ENCODE measurements at places on chromosomes 6 and 20.

DNA sequence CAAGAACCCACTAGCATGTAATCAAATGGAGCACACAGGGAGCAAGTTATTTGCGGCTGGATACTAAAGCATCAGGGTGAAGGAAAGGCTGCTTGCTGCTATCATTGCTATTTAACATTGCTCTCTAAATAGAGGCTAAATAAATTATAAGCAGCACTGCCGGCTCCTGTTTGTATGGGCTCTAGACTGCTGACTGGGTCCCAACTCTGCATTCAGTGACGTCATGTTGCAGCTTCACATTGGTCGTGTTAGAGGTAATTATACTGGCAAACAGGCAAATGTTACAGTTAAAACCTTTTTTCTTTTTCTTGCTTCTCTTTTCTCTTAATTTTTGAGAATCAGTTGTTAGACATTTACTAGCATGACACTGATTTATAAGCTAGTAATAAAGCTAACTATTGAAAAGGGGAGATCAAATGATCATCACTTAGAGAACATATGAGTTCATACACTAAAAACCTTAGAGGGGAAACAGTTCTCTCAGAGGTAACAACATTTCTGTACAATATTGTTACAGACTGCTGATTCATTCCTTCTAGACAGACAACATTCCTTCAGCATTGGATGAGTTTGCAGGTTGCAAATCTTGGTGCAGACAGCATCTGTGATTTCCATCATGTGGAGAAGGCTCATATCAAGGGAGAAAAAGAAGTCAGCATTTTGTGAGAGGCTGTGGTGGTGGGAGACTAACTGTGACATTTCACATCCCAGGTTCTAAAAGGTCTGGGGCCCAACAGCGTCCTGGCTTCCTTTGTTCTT is 15.9 kb downstream of the RFPL4B start:
- no peak for DNase-seq

DNA sequence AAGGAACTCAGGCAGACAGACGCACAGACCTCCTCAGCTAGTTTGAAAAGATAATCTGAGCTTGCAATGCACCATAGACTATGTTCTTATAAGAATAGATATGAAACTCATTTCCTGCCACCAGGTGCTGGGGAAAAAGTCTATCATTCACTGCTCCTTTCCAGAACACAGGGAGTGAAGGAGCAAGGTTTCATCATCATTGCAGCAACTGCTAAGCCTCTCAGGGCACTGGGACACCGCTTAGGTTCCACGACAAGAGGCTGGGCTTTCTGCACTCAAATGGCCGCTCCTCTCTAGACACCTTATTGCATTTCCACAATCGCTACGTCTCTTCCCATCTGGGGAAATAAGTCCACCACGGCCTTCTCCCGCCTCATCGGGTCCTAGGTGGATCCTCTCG is 418.5 kb upstream of the JARID2 start:
- no peak for DNase-seq

DNA sequence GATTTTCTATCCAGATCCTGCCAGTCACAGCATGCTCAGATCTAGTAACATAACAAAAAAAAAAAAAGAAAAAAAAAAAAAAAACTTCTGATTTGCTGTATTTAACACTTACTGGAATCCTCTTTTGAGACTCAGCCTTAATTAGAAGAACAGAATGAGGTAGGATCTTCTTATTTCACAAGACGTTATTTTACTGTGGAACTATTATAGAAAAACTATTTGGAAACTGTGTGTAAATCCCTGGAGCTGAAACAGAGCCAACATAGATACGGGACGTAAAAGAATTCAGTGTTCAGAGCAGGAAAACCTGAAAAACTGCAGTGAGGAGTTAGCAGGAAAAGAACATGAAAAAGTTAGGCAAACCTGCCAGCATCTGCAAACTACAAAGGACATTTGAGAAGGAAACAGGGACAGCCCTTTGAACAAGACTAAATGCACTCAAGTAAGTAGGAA is 3.4 kb upstream of the ZNF217 start:
- no peak for DNase-seq

- DNase-seq = no peak
These were observed 74.6 kb downstream of the INSM1 start for GRCh38 chr20:20442466-20442865.

DNA sequence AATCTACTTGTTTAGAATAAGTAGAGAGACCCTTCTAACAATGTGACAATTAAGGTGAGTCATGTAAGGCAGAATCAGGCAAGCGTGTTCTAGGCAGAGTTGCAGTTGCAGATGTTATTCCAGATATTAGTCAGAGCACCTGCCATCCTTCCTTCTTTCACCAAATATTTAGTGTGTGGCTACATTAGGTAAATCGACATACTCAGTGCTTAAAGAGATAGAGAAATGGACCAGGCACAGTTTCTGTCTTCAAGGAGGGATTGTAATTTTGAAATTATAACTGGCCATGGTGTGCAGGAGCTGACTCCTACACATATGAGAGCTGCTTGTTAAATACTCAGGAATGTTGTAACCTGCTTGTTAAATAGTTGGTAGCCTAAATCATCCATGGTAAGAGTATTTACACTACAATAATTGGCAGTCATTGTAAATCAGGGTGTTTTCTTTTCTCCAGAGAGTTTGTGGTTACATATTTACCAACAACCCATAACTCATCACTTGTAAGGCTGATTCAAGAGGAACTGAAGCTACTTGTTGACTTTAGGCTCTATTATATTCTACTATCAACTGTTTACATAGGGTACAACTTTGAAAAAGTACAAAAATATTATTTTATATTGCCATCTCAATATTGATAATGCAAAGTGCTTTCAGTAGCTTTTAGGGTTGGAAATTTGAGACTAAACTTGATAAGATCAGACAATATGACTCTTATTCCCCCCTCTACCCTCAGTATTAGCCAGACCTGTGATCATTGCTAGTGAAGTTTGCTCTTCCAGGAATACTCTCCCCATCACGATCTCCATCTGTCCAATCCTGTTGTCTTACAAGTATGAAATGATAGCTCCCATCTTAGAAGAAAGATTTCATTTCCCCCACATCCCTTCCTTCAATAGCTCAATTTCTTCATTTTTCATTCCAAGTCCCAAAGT is 607.1 kb downstream of the COL12A1 start:
- no peak for DNase-seq

- DNase-seq = no peak
These were observed 361.1 kb downstream of the NRN1 start for GRCh38 chr6:5645328-5646290.

DNA sequence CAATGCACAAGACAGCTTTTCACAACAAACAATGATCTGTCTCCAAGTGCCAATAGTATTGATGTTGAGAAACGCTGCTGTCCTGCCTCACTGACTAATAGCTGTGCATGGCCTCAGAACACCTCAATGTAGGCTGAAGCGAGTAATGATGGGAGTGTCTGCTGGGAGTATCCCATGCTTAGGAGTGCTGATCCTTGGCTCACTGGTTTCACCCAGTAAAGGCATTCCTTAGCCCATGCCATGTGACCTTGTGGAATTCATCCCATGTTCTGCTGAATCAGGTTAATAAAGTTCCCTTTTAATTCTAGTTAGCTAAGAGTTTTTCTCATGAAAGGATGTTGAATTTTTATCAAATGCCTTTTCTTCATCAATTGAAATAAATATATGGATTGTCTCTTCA is 3.8 kb upstream of the WFDC12 start:
- DNase-seq = no peak

DNA sequence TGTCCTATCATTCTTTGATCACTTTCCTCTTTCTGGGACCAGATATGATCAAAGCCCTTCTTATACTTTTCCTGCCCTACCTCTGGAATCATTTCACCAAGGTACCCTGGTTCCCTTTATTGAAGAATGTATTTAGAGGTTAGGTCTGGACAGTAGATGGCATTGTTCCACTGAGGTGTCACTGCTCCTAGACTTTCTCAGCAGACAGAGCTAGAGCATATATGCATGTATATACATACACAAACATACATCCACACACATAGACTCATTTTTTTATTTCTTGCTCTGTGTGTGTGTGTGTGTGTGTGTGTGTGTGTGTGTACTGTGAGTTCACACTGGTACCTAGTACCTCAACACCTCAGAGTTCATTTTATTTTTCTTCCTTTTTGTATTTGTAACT is 40.9 kb downstream of the PTPRA start:
- no peak for DNase-seq

DNA sequence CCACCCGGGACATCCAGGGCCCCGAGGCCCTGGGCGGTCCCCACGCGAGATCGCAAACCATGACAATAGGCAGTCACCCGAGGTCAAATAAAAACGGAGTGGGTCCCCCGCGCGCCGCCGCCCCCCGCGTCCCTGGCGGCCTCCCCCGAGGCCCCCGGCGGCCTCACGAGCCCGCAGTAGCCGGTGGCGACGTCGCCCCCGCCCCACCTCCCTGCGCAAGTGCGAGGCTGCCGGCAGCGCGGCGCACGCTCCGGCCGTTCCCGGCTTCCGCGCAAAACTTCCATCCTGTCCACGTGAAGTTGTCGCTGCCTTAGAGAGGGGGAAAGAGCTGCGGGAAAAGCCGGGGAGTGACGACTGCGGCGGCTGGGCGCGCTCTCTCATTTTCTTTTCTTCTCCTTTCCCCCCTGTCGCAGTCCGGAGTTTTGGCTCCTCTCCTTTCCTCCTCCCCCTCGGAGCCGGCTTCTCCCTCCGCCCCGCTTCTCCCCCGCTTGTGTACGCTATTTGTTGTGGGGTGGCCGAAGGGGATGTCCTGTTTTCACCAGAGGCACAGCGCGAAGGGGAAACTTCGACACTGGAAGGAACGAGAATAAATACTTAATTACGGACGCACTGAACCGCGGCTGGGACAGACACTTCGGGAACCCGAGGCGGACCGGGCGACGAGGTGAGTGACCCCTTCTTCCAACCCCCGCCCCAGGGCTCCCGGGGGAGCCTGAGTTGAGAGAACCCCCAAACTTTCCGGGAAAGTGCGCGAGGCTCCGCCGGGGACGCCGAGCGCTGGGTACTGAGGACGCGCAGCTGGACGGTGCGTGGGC is at the start of gene EYA4:
Gene EYA4, plus strand, starts transcription at position 272 of the 815 bp plus-strand sequence. CDS start 33,424 bp downstream, outside the sequence.
- DNase-seq = no peak

GRCh38 chr6:112014483-112014882 is 39.4 kb upstream of the CCN6 start:
- DNase-seq = no peak

DNA sequence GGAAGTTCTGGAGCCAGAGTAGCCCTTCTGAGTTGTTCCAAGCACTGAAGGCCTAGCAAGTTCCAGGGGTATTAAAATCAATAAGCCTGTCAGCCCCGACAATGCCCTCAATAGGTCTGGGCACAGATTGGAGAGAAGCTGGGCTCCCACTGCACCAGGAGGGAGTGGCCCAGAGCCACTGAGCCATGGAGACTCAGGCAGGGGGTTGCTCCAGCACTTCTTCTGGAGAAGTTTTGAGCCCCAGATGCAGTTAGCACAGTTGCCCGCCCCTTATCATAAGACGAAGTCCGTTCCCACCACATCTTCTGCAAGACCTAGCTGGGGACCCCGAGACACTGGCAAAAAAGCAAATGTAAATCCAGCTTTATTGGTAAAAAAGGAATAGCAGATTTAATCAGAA is 13.0 kb downstream of the DEFB132 start:
- DNase-seq = no peak

DNA sequence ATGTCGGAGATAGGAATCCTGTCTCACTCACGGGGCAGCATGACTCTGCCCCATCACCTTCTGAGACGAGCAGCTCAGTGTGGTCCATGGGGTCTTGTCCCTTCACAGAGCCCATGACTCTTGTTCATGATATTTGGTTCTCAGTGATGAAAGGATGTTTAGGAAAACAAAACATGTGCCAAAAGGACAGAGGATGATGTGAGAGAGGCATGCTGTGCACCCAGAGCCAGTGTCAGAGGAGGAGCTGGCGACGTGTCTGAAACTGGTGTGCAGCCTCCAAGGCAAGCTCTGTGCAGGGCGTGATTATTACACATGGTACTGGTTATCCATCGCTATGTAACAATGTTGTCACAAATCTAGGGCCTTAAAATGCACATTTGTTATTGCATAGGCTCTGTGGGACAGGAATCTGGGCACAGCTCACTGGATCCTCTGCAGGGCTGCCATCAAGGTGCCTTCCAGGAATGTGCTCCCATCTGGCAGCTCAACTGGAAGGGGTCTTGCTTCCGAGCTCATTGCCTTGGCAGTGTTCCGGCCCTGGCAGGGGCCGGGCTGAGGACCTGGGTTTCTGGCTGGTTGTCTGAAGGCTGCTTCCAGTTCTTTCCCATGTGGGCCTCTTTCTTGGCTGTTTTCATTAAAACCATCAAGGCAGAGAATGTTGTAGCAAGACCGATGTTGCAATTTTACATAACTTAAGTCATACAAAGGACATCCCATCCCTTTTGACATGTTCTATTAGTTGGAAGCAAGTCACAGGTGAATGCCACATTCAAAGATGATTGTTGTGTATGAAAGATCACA is 175.4 kb downstream of the ERMARD start:
- no peak for DNase-seq

- no peak for DNase-seq
These were observed 13.1 kb downstream of the PRDM1 start for GRCh38 chr6:106099235-106099537.

DNA sequence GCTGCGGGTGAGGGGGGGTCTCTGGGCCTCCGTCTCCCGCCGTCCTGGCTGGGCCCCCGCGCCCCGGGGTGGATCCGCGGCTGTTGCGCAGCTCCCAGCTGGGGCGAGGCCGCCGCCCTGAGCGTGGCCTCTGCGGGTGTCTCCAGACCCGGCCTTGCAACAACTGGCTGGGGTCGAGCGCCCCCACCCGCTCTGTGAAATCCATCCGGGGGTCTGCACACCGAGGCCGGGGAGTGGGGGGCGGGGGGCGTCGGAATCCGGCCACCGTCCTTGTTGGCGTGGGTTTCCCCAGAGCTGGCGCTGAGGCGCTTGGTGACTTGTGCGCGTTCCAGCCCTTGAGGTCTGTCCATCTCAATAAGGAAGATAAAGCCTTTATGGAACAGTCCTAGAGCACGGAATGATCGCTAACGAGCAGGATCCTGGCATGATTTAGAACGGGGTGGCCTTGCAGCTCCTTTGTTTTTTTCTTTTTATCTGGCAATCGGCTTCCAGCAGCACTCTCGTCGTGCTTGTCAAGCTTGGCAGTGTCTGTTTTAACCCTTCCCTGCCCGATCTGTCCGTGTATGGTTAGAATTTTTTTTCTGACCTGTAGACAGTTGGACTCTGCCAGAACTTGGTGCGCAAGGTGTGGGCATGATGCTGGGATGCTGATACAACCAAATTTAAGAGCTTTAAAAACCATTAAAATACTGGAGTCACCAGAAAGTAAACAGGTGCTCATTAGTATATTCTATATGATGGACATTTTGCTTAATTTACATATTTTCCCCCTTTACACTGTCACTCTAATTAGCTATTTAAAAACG is 675 bp downstream of the DSTN start:
- DNase-seq = no peak

GRCh38 chr20:59663513-59664060 is 59.2 kb downstream of the PHACTR3 start:
- DNase-seq = no peak

GRCh38 chr6:21593927-21594415 is 420 bp downstream of the SOX4 start:
- DNase-seq = peak; percentile 2

- peak; percentile 35 for DNase-seq
These were observed 187.1 kb downstream of the BCAS1 start for GRCh38 chr20:53883098-53883911.

GRCh38 chr6:148374040-148374774 is 31.6 kb downstream of the SASH1 start:
- no peak for DNase-seq

- DNase-seq = no peak
These were observed 20.6 kb downstream of the OLIG3 start for GRCh38 chr6:137473598-137473997.

GRCh38 chr6:122184401-122184827 is 215.0 kb upstream of the HSF2 start:
- no peak for DNase-seq
